Omental fat pad (tissue), 4 donors: ENCODE measurements at places on chromosomes 5 and 9. TPM values are rescaled to one million over a fixed set of nuclear protein-coding genes. Genes with fewer than 3 reads are reported as not detected.

GRCh38 chr5:139402561-139403158 is 1.2 kb downstream of the SPATA24 start:
- DNase-seq = no peak

DNA sequence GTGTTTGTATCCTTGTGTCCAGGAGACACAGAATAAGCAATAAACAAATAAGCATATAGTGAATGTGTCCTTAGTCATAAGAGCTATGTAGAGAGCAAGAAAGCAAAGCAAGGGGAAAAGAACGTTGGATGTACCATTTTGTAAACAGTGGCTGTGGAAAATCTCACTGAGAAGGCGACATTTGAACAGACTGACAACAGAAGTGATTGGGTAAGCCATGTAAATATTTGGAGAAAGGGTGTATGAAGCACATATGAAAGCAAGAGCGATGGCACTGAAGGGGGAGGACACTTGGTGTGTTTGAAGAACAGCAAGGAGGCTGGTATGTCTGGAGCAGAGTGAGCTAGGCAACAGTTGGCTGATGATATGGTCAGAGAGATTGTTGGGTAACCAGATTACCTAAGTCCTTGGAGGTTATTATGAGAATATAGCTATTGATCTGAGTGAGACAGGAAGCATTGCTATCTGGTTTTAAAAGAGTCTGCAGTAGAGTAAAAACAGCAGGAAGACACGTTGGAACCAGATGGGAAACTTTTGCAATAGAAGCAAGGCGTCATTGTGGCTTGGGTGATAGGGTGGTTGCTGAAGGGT is 115.5 kb upstream of the IL7R start:
- no peak for DNase-seq

GRCh38 chr5:131396015-131396414 is 132.2 kb downstream of the CDC42SE2 start:
- no peak for DNase-seq

GRCh38 chr9:78828521-78828920 is 531.6 kb downstream of the PSAT1 start:
- no peak for DNase-seq

- DNase-seq = no peak
Measured at GRCh38 chr5:23013395-23013998, 160.4 kb upstream of the CDH12 start.

- DNase-seq = no peak
Measured at GRCh38 chr5:5181650-5182324, 41.7 kb downstream of the ADAMTS16 start.

DNA sequence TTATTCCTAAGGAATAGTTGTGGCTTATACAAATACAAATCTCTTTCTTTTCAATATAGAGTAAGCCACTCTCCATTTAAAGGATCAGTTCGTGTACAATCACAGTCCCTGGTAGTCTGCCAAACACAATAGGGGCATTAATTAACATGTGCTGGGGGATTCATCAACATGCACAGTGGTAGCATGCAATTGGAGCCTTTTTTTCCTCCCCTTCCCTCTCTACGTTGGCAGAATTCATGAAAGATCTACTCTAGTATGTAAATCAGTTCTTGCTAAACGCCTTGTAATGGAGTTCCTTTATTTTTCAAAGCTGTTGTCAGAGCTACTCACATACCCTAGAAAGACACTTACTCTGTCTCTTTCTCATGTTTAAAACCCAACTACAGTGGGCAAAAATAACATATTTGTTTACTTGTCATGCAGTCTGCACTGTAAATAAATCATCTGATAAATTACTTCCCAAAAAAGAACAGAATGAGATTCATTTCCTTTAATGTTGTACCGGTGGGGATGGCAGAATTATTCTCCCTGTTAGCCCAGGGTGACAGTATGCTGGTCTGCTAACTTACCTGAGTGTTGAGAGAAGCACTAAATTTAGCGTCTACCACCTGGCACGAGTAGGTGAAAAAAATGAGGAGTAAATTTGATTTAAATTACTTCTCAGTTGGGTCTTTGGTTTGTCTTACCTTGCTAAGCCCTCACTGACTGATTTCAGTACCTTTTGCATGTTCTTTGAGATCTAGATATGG is 341.5 kb upstream of the CCNH start:
- DNase-seq = no peak

- no peak for DNase-seq
Measured at GRCh38 chr9:87007711-87008366, 60.5 kb upstream of the GAS1 start.

GRCh38 chr5:128174951-128175350 is 91.4 kb downstream of the SLC12A2 start:
- no peak for DNase-seq

DNA sequence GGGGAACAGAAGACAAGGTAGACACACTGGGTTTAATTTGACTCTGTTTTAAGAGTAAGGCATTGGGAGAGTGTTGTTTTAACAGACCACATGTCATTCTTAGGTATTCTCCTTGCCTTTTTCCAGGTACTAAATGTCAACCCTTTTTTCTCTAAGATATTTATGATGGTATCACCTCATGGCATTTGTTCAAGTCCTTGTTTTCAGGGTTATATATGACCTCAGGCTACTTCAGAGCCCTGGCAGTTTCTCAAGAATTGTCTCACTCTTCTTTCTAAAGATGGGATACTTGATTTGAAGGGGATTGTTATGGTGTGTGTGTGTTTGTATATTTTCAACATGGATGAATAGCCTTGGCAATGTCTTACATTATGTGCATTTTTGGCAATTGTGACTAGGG is 131.1 kb upstream of the ACTBL2 start:
- DNase-seq = no peak

DNA sequence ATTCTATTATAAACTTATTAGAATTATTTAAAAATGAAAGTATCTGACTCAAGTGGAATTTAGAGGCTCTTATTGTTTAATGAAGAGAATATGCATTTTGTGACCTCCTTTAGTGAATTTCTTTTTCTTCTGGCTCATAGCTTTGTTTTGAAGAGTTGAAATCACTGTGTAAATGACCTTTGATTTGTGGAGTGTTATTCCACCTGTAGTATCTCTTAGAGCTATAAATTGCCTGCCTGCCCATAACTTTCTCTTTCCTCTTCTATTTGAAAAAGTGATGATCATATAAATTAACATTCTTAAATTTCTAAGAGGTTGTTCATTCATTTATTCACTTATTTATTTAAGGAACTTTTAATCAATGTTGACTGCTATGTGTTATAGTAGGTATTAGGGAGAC is 16.1 kb downstream of the CSNK1G3 start:
- no peak for DNase-seq

DNA sequence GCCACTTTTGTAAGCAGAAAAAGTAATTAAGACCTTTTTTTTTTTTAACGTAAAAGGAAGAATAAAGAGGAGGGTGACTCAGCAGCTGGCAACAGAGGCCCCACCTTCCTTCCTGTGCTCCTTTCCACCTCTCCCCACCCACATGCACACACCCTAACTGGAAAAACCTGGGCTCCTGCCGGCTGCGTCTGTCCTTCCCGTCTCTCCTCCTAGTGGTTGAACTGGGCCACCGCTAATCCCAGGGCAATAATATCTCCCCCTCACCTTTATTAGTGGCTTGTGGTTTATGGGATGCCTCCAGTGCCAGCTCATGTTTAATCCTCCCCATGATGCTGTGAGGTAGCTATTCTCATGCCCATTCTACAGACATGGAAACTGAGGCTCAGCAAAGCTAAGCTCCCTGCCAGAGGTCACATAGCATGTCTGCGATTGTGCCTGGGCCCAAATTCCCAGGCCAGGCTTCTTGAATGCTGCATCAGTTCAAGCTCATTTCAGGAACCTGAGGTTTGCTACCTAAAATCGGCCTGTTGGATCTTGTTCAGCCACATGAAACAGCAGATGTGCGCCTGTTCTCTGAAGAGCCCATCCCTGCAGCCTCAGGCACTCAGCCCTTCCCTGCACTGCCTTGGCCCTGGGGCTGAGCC is 60.9 kb upstream of the IL17B start:
- no peak for DNase-seq

- no peak for DNase-seq
Measured at GRCh38 chr5:180618487-180618828, 27.2 kb upstream of the SCGB3A1 start.

- peak; percentile 38 for DNase-seq
Measured at GRCh38 chr5:72955143-72955767, 586 bp upstream of the FCHO2 start.

GRCh38 chr5:38712391-38712790 is 133.4 kb upstream of the OSMR start:
- no peak for DNase-seq

- DNase-seq = no peak
Measured at GRCh38 chr5:93805616-93806379, 64.4 kb upstream of the POU5F2 start.

GRCh38 chr5:141477815-141478214 is 2.0 kb downstream of the PCDHGC3 start:
- no peak for DNase-seq

- no peak for DNase-seq
Measured at GRCh38 chr5:95621839-95622629, 2.1 kb downstream of the GPR150 start.

DNA sequence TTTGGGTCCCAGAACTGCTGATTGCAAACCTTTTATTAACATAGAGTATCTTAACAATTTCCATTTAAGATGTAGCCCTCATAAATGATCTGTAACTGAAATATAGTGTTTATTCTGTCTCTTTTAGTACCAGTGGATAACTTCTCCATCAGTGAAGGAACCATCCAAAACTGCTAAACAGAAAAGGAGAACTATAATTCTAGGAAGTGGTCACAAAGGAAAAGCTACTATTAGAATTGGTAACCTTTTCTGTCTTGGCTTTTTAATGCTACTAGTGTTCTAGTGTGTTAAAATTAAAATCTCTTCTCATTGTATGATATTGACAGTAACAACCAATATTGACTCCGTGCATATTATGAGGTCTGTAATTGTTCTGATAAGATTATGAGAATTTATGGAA is 12.8 kb downstream of the CEP78 start:
- no peak for DNase-seq

Gene ACOT12
- total RNA-seq = not detected

Gene FCN2
- not detected for total RNA-seq

Gene PCDHGA12
- 7.5 TPM for total RNA-seq

Gene INSYN2B
- total RNA-seq = 3.9 TPM

Gene MEIKIN
- not detected for total RNA-seq

Gene RALGPS1
- total RNA-seq = 15.3 TPM
